Small intestine (tissue), 16 donors: ENCODE measurements at places on chromosomes 6 and 20. TPM values are rescaled to one million over a fixed set of nuclear protein-coding genes. Genes with fewer than 3 reads are reported as not detected.

DNA sequence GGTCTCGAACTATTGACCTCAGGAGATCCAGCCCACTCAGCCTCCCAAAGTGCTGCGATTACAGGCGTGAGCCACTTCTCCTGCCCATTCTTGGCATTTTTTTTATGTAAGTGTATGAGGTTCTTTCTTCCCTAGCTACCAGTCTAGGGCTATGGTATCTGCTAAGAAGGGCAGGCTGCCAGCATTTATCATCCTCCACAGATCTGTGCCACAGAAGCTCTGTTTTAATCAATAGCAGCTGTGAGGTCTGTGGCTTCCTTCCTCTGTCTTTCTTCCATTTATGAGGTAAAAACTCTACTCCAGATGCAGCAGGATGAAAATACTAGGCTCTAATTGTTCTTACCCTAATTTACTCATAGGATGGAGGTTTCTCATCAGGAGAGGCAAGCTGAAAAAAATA is 1382.4 kb upstream of the ADGRB3 start:
- DNase-seq = no peak

DNA sequence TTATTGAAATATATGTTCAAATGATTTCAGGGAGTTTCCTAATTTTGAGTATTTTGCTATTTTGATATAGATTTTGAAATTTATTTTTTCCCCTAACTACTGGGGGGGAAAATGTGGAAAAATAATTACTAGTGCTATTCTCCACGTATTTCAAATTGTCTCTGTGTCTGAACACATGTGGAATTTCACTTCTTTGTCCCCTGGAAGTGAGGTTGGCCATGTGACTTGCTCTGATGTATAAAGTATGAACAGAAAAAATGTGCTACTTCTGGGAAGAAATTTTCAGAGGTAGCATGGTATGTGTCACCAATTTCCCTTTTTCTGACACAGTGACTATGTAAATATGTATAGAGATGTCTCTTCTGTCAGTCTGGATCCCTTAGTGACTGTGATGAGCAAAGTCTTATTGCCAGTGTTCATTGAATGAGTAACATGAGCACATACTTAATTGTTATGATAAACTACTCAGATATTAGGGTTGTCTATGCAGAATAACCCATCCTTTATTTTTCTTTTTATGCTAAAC is 215.4 kb upstream of the CCN2 start:
- no peak for DNase-seq

BHLHE23 gene
- polyA plus RNA-seq = not detected

TRAPPC3L gene
- polyA plus RNA-seq = not detected

NANP gene
- polyA plus RNA-seq = 2.2 TPM

SEC23B gene
- polyA plus RNA-seq = 34.1 TPM

GRCh38 chr20:43284486-43284885 is 94.8 kb upstream of the PTPRT start:
- no peak for DNase-seq

GRCh38 chr6:3415082-3415453 is 41.8 kb downstream of the SLC22A23 start:
- no peak for DNase-seq

DNA sequence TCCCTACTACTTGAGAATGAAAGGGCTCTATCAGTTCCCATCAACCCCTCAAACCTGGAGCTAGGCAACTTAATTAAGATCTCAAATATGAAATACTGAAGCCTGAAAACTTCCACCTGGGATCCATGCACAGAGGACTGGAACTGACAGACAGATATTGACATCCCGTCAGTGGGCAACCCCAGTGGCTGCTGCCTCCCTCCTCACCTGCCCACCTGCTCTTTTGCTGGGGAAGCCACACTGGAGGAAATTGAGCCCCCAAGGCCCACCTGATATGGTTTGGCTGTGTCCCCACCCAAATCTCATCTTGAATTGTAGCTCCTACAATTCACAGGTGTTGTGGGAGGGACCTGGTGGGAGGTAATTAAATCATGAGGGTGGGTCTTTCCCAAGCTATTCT is 192.8 kb downstream of the LRFN2 start:
- DNase-seq = no peak

ABHD16B gene
- polyA plus RNA-seq = not detected

DNA sequence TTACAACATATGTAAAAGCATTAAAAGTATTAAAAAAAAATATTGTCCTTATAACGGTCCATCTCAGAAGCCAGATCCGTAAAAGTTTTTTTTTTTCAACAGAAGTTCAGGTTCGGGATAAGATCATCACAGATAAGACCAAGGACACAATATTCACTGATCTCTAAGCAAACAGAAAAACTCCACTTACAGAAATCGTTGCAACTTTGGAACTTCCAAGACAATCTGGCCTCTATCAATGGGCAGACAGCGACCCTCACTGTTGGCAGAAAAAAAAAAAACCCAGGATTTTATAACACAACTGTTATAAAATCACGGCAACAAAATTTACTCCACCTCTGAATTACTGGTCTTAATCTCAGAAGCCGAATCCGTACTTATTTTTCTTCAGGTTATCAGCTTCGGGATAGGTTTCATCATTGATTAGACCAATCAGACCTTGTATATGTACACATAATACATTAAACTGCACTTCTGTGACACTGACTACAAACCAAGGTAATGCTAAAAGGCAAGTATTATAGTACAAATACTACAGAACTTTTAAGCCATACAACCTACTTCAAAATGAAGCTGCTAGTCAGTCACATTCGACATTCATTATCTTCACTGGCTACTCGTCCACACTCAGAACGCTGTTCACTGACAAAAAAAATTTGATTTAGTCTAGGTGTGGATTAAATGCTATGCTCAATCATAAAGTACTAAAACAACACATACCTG is 34.7 kb upstream of the SYNCRIP start:
- peak; percentile 35 for DNase-seq

GRCh38 chr20:34363465-34364222 is 571 bp downstream of the ITCH start:
- DNase-seq = no peak

DNA sequence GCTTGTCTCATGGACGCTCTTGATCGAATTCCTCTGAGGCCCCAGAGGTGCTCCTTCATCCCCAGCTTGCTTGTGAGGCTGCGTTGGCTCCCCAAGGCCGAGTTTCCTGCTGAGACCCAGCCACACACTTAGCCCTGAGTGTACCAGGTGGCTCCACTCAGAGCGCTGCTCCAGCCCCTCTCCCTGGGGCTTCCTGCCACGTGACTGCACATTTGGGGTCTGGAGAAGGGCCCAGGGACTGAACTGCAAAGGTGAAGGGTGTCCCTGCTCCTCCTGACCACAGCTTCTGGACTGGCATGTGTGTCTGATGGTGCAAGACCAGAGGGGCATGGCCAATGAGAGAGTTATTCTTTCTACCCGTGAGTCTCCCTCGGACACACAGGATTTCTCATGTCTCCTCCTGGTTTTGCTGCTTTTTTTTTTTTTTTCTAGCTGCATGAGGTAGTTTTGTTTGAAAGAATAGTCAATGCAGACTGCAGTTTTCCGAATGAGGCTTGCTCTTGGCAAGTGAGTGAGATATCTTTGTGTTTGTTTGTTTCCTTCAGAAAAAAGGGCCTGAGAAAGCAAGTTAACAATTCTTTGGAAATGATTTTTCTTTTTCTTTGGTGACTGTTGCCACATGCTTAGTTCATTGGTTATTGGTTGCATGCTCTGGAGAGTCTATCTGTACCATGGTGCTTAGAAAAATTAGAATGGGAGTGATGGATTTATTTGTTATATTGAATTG is 3.1 kb upstream of the ZNF831 start:
- no peak for DNase-seq

HDGFL1 gene
- not detected for polyA plus RNA-seq

DNA sequence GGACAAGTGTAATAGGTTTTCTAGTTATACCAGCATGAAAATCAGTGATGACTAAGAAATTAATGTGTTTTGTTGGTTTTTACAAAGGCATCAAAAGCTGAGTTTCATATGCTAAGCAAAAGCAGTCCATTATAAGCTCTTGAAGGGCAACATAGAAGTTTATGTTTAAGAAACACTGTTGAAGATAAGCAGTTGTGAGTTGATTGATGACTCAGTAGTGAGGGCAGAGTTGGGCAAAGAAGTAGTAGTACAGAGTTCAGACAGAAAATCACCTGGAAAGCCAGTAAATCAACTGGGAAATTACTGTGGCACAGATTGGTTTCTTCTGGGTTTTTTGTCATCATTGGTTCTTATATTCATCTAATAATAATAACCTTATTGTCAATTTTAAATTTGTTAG is 78.0 kb upstream of the SMIM8 start:
- peak; percentile 32 for DNase-seq
